ENCODE measurements at places on chromosomes 5 and 9.
A peak's percentile ranks its signal among the peaks of the same experiment; 100 is the strongest.

DNA sequence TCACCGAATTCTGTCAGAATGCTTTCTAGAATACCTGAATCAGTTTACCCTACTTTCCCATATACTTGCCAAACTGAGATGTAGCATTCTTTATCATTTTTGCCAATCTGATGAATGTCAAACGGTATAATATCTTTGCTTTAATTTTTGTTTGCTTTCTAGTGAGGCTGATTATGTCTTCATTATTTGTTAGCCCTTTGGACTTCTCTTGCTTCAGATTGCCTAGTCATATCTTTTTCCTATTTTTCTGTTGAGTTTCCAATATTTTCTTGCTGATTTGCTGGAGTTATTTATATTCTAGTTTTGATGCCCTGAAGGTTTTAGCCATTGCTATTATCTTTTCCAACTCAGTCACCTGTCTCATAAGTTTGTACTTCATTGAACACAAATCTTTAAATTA lies 40.3 kb upstream of the GPBP1 start:
- DNase-seq = no peak

GRCh38 chr5:104903941-104904340 lies 1341.4 kb upstream of the NUDT12 start:
- DNase-seq = no peak

DNA sequence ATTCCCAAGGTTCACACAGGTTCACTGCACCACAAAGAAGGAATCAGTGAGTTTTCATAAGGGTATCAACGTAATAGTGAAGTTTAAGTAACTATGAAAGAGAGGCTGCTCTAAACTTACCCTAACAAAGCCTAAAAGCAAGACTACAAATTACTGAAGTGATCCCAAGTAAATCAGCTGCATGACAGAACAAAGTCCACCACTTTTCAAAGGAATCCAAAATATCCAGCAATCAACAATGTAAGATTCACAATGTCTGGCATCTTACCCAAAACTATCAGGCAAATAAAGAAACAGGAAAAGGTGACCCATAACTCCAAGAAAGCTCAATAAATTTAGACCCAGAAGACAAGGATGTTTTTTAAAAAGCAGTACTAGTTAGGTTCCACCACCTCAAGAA lies 70.1 kb downstream of the GNAQ start:
- no peak for DNase-seq

GRCh38 chr5:109998208-109998607 lies 308.5 kb downstream of the MAN2A1 start:
- no peak for DNase-seq

GRCh38 chr5:72167804-72168203 lies 60.5 kb downstream of the MAP1B start:
- no peak for DNase-seq

- DNase-seq = no peak
Measured at GRCh38 chr9:99366621-99367020, 144.5 kb downstream of the SEC61B start.

GRCh38 chr9:120904061-120904977 lies 22.3 kb downstream of the TRAF1 start:
- peak; percentile 62 for DNase-seq

DNA sequence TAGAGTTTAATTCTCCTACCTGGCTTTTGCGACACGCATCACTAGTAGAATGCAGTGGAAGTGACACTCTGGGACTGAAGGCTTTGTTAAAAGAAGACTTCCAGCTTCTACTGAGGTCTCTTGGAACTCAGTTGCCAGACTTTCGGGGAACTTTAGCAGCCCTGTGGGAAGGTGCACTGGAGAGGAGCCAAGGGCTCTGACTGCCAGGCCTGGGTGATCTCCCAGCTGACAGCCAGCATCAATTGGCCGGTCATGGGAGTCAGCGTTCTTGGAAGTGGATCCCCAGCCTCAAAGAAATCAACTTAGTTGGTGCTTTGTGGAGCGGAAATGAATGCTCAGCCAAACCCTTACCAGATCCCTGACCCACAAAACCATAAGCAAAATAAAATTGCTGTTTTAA lies 87.1 kb downstream of the OSTF1 start:
- no peak for DNase-seq

DNA sequence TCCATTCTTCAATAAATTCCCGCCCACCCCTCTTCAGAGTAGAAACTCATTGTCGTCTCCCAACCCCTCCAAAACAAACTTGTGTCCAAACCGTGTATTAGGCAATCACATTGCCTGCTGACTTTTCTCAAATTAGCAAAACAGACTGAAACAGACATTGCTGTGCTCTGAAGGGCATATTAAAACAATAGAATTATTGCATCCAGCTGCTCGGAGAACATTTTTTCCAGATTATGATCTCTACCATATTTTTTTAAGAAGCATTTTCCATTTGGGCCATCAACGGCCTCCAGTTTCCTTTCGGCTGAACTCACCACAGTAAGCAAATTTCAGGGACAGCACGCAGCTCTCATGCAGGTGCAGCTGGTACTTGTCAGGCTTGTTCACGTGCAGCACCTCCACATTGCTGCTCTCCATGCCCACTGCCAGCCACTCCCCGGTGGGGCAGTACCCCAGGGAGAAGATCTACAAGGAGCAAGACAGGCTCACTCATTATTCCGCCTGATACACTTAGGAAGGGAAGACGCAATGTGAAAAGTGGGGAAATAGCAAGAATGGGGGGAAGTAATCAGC lies 104.1 kb downstream of the TLE1 start:
- DNase-seq = no peak
